AG09319 (cell line): ENCODE measurements at places on chromosomes 3 and 15.
A peak's percentile ranks its signal among the peaks of the same experiment; 100 is the strongest.

- no peak for DNase-seq
Observed at GRCh38 chr15:31392761-31393401, 66.2 kb downstream of the KLF13 start.

- DNase-seq, result no peak
Observed at GRCh38 chr3:187799942-187800641, 54.8 kb upstream of the BCL6 start.

GRCh38 chr3:188594139-188594538 lies 440.2 kb downstream of the LPP start:
- peak; percentile 57 for DNase-seq

GRCh38 chr15:80991421-80991820 lies 1.8 kb upstream of the MESD start:
- DNase-seq, result peak; percentile 46

GRCh38 chr3:112979244-112979832 lies 4.4 kb upstream of the CD200R1 start:
- peak; percentile 10 for DNase-seq

GRCh38 chr3:28637742-28638141 lies 289.1 kb upstream of the AZI2 start:
- DNase-seq, result no peak

DNA sequence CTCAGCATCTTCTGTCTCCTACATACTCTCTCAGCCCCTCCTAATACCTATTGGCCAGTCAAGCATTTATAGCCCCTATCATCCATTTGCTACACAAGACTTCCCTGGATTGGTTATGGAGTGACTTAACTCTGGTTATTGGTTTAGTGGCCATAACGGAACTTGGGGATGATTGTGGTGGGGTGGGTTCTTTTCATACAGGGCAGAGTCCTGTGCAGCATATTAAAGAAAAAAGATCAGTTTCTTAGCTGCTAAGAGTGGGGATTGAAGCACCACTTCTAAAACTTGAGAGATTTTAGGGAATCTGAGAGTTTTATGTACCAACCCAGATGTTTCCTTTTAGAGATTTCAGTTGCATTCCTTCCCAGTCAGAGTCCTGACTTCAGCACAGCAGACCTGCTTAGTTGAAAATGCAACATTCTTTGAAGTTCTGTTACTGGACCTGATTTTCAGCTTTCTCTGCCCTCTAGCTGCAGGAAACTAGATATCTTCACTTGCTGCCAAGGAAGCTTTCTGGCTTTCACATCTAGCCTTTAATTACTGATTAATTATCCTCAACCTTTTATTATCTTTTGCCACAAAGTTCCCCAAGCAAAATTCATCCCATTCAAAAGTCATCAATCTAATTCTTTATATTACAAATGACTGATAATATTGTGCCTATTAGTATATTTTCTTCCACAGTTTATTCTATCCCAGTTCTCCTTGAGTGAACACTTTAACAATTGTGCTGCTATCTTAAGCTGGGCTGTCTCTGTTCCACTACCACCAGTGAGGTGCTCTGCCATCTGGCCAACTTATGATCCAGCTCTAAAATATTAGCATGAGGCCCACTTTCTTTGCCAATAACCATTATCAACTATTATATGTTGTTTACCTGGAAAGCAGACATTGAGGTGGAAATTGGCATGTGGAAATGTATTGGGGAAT lies 906.0 kb upstream of the ALCAM start:
- peak; percentile 19 for DNase-seq

DNA sequence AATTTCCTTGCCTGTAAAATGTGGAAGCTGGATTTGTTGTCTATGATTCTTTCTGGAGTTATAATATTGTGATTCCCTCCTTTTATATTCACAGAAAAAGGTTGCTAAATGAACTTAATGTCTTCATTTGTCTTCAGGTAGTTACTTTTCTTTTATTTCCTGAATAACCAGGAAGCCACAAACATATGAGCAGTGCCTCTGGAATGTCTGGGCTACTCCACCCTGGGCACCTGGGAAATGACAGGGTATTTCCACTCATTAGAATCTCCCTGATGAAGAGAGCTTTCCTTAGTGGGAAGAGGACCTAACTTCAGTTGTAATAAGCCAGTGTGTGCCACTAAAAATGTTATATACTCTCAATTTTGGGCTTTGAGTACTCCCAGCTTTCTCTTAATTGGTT lies 3.8 kb upstream of the SLMAP start:
- DNase-seq, result no peak

- no peak for DNase-seq
Observed at GRCh38 chr3:185924375-185924774, 13.4 kb downstream of the TRA2B start.
